Heart left ventricle (tissue), 16 donors: ENCODE measurements at places on chromosomes 3 and 15. TPM values are rescaled to one million over a fixed set of nuclear protein-coding genes. Genes with fewer than 3 reads are reported as not detected.
A peak's percentile ranks its signal among the peaks of the same experiment; 100 is the strongest.

Gene HDC
- 0.97 TPM for total RNA-seq

Gene DUOXA2
- not detected for total RNA-seq

Gene SMAD6
- total RNA-seq: 20.8 TPM

Gene RFT1
- 5.4 TPM for total RNA-seq

Gene LRRC15
- total RNA-seq: 0.12 TPM

Gene SLC6A11
- not detected for total RNA-seq

Gene FETUB
- total RNA-seq: not detected

Gene ZBED2
- 0.12 TPM for total RNA-seq

Gene BMF
- 3.5 TPM for total RNA-seq

GRCh38 chr15:80758130-80758745, 20.9 kb upstream of the CEMIP start:
- no peak for DNase-seq

DNA sequence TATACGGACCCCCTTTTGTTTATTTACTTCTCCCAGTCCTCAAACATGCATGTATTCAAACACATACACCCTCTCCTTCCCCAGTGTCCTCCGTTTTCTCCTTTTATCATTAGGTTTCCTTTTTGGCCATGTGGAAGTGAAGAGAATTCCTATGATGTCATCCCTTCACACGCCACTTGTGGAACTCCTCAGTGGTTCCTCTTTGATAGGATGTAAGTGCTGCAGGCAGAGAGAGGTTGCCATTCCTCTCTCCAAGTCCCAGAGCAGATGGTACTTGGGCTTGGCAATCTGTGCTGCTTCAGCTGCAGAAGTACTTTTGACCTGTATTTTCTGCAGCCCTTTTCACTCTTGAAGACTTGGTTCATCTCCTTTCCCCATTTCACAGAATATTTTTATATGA, 32.9 kb upstream of the CRTC3 start:
- DNase-seq: no peak

DNA sequence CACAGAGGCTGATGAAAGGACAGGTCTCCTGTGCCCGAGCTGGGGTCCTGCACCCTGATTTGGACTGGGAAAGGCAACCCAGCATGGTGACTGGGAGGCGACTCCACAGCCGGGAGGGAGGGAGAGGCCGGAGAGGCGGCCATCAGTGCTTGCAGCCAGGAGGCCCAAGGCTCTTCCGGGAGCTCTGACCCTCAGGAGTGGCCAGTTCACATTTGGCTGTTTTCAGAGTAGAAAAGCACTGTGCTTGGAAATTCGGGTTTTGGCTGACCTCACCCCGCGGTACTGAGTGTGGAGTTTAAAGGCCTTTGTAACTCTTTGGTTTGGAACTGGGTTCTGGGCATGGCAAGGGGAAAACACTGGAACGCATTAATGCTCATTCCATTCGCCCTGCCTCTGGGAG, 31.9 kb downstream of the SMAD6 start:
- no peak for DNase-seq

DNA sequence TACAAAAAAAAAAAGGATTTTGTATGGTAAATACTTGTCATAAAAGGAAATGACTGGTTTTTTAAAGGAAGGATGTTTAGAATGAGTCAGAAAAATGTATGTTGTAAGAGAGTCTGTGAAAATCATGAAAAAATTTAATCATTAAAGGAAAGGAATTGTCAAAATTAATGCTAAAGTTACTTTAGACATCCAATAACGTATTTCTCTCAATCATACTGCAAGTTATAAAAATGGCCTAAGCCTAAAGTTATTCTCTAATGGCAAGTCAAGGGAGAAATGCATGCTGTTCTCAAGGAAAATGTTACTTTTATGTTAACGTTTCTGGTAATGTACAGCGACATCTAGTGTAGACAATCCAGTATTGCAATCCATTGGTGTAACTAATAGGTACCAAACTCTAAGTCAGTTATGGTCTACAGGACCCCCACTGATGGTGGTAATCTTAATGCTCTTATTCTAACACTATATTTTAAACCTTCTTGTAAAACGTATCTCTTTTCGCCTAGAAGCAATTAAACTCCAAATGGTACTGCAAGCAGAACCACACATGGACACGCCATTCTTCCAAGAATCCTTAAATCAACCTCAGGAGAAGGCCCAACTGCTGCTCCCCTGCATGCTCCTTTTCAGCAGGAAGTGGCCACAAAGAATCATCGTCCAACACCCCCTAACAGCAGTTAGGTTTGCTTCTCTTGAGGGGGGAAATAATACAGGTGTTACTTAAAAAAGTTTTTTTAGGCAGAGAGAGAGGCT, 35.2 kb downstream of the NCEH1 start:
- no peak for DNase-seq

DNA sequence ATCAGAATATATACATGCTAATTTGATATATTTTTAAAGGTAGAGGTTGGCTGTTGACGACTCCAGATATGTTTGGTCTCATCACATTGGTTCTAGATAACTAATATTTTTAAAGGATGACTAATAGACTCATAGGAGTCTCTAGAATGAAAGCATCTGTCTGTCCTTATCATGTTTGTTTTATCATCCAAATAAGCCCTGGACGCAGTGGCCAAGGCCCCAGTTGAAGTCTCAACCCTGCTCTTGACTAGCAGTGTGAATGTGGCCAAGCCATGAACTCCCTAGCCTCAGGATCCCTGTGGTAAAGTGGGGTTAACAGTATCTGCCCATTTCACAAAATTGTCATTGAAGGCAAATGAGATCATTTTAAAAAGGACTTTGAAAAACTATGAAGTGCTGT, 53.6 kb downstream of the ABHD2 start:
- no peak for DNase-seq

- no peak for DNase-seq
Observed at GRCh38 chr3:23501201-23501802, 298.2 kb downstream of the UBE2E2 start.

DNA sequence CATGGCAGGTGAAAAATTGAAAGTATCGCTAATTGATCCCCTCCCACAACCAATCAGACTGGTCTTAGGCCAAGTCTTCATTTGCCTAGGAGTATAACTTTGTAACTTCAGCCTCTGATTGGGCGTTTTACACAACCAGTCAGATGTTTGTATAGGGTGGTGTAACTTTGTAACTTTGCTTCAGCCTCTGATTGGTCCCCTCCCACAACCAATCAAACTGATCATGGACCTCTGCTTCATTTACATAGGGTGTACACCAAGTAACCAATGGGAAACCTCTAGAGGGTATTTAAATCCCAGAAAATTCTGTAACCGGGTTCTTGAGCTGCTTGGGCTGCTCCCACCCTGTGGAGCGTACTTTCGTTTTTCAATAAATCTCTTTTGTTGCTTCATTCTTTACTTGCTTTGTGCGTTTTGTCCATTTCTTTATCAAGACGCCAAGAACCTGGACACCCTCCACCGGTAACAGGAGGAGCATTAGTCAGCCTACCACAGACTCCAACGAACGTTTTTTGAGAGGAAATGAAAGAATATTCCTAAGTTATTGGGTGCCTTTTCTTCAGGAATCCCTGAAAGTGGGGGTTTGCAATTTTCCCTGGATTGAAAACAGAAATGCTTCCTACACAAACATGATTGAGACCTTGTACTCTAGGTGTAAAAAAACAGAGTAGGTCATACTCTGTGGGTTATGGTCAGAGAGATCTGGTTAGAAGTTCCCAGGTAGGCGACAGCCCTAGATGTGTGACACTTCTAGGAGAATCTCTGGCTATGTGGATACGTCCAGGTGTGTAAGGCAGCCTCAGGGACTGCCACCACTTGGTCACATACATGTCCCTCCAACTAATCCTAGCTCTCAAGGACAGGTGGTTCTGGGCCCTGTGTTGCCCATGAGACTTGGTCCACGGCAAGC, 5.5 kb upstream of the SACM1L start:
- no peak for DNase-seq

DNA sequence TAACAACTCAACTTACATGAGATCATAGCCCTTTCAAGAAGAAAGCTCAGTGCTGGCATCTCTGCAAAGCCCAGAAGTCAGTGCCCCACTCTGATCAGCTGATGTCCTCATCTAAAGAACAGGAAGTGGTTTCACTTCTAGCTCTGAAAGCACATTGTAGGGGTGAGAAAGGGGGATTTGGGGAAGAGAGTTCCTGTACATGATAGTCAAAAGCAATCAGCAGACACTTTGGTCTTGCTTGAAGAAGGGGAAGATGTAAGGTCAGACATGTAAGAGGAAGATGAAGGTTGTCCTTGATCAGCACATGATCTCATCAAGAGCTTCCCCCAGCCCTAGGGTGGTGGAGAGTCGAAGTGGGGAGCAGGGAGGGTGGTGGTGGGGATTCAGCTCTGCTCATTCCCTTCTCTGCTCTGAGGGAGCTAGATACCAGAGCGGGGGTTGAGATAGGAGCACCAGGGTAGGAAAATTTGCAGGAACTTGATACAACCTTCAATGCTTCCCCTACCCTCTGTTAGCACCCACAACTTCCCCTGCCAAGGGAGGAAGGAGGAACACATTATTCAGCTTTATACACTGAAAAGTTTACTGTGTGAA, 76.4 kb upstream of the ETV5 start:
- DNase-seq: peak; percentile 22

DNA sequence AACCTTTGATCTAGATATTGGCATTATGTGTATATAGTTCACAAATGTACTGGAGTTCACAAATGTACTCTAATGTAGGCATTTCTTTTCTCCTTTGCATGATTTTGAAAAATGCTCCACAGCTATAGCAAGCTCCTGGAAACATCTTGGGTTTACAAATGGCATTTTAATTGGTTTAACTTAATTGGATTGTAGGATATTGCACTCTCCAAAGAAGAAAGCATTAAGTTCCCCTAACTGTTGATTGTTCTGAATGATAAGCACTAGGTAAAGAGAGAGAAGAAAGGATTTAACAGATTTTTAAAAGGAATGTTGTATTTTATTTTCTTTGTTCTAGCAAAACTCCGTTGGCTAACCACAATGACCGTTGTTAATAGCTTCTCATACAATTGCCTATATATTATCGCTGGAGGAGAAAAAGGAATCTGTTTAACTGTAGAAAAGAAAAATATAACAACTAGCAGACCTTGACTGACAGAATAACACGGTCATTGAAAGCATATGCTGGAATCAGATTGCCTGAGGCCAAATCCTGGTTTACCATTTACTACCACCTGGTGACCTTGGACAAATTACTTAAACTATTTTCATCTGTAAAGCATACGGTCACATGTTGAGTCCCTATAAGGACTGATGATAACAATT, 170.8 kb downstream of the PEX5L start:
- DNase-seq: no peak

DNA sequence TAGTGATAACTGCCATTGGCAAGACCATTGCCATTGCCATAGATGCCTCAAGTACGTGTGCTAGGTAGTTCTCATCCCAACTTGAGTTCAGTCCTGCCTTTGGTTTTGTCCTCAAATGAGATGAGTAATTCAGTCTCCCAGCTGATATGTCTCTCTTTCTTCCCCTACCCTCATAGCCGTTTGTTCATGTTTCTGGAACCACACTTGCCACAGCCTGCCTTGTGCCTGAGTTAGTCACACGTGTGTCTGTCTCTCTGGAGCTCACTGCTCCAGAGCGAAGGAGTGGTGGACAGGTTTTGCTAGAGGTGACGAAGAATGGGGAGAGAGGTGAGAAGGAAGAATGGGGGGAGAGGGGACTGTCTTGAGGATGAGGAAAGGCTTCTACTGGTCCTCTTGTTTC, 88.0 kb upstream of the IGF1R start:
- no peak for DNase-seq

DNA sequence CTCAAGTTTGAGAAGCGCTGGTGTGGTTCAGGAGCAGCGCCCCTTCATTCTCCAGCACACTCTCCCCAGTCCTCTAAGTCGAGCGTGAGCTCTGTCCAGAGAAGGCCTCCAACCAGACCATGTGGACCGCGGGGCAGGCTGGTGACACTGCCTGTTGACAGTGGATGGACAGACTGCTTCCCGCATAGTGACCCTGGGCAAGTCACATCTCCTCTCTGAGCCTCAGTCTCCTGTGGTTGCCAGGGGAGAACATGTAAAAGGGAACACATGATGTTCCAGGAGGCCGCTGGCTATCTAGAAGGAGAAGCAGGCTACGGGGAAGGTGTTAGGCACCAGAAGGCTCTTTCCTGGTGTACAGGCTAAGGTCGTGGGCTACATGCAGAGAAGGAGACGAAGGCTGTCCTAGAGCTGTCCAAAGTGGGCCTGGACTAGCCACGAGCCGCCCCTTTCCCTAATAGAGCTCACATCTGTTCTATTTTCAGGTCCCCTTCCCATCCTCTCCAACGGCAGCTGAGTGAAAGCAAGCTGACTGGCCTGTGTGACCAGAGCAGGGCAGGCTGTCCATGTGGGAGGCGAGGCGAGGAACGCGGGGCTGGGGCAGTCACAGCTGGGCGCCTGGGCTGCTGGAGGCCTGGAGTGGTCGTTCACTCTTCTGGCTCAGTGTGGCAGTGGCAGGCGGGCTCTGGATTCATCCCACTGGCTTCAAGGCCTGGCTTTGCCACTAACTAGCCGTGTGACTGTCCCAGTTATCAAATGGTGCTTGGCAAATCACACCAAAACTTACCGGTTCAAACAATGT, 11.1 kb downstream of the ISG20 start:
- no peak for DNase-seq

DNA sequence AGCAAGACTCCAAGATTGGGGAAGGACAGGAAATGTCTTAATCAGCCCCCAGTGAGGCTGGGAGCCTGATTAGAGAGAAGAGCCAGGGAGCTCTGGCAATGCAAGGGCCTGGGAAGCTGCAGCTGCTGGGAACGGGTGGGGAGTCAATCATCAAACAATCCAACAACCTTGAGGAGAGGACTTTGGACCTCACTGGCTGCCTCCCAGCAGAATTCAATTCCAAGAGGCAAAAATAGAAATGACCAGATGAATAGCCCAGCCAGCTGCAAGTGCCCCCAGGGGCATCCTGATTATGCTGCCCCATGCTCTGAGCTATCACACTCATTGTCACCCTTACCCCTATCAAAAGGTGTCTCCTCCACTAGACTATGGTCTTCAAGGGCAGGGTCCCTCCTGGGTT, 6.1 kb upstream of the HOMER2 start:
- no peak for DNase-seq

DNA sequence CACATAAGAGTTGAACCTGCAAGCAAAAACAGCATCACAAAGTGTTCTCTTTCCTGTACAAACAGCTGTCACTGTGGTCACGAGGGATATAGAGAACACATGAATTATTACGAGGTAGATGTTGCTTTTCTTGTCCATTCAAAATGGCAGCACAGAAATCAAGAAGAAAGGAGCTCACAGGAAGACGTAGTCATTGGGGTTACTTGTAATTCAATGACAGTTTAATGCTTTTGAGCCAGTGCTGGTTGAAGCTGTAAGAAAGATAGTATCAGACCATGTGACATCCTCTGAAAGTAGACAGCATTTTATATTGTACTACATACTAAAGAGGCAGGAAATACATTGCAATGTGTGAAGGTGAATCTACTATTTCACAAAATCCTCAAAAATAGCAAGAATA, 140.4 kb downstream of the ABI3BP start:
- no peak for DNase-seq

GRCh38 chr3:26090589-26090988, 300.7 kb downstream of the OXSM start:
- no peak for DNase-seq

DNA sequence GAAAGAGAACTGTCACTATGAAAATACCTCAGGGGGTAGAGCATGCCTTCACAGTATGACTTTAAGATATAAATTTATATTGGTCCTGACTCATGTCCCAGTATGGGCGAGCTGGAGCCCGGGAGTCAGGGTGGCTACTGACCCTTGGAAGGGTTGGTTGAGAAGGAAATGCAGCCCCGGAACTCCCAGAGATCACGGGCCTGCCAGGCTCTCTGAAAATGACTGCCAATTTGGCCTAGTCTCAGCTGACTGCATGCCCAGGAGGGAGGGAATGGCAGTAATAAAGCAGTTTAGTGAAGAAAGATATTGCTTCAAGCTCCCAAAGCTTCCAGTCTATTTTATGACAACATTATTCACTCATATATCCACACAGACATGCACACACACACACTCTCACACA, 299.0 kb downstream of the NR2F2 start:
- DNase-seq: no peak
